Inflammatory macrophage treated with lipopolysaccharide for 4 hours (primary cell): ENCODE measurements at places on chromosomes 3 and 15.

GRCh38 chr3:190645932-190646460 lies 132.1 kb downstream of the IL1RAP start:
- no peak for DNase-seq

- no peak for DNase-seq
These were observed 116.5 kb downstream of the NEK10 start for GRCh38 chr3:27252646-27253045.

- DNase-seq, result peak; percentile 6
These were observed 50.8 kb upstream of the PLAAT1 start for GRCh38 chr3:193190146-193190786.

DNA sequence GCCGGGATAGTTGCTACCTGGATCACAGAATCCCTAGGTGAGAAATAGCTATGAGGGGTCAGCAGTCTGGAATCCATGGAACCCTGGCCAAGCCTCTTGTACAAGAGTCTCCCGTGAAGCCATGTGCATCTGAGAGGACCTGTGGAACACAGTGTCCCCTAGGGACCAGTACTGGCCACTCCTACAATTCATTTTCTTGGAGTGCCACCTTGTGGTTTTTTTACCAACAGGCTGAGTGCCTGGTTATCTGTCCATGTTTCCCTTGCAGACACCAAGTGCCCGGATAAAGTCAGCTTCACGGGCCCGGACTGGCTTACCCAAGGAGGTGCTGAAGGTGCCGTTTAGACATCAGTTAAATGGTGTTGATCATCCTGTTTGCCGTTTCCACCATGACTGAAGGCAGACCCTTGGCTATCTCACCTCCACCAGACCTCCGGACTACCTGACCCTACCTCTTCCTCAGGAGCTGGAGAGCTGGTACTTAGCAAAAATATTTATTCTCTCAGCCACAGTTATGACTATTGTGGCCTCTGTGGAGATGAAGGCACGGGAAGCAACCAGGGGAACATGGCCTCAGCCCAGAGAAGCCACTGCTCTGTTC lies 93.9 kb downstream of the RBPMS2 start:
- peak; percentile 37 for DNase-seq

- peak; percentile 87 for DNase-seq
These were observed 7.7 kb downstream of the DUOXA2 start for GRCh38 chr15:45121706-45122417.

GRCh38 chr15:52120488-52120887 lies 7.9 kb upstream of the BCL2L10 start:
- DNase-seq, result no peak

DNA sequence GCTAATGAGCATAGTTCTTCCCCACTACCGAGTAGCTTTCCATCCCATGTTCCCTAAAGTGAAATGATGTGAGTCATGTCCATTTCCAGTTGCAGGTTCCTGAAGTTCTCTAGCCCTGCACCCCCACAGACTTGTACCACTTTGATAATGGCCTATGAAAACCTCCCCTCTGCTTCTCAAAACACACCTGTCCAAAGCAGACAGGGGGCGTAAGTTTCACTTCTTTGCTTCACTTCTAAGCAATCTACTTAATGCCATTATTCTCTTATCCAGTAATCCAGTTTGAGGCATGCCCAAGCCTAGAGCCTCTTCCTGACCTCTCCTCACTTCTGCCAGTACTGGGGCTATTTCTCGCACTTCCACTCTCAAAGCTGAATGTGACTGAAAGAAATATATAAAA lies 305.1 kb downstream of the IGSF11 start:
- DNase-seq, result no peak

DNA sequence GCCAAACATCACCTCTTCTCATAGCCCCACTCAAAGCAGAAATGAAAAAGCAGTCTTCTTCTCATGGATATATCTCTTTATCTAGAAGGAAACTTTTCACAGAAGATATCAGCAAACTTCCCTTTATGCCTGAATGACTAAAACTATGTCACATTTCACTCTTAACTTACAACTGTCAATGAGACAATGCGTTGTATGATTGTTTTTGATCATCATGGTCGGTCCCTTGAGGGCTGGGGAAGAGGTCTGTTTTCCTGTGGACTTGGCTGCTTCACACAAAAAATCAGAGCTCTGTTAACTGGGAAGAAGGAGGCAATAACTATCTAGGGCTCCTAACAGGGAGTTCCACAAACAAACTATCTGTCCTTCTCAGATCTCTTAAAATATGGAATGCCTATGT lies 5.1 kb downstream of the NLGN1 start:
- DNase-seq, result no peak

GRCh38 chr3:197443506-197443905 lies 112.3 kb downstream of the BDH1 start:
- DNase-seq, result no peak

DNA sequence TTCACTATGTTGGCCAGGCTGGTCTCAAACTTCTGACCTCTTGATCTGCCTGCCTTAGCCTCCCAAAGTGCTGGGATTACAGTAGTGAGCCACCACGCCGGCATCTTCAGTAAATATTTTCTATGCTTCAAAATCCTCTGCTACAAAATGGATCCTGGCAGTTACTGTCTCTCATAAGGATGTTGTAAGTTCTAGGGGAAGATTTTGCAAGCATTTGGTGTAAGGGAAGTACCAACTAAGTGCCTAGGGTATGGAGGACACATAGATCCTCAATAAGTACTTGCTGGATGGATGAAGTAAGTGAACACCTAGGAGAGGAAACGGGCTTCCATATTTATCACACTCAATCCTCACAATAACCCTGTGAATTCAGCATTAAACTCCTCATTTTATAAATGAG lies 6.6 kb downstream of the TM4SF4 start:
- peak; percentile 51 for DNase-seq

DNA sequence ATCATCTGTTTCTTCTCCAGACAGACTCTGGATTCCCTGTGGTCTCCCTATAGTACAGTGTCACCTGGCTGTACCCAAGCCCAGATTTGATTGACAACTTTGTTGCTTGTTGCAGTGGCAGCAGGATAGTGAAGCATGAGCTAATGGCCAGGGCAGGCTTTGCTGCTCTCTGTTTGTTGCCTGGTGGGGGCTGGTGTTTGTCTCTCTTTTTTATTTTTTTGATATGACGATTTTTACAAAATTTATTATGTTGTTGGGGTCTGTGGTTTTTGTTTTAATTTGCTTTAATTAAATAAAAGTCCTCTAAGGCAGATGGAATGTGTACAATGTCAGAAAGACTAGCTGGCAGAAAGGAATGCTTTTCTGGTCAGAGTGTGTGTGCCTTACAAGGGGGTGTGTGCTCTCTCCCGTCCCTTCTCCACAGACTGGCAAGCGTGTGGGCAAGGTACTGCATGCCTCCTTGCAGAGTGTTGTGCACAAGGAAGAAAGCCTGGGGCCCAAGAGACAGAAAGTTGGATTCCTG lies 15.2 kb upstream of the CLEC3B start:
- no peak for DNase-seq

DNA sequence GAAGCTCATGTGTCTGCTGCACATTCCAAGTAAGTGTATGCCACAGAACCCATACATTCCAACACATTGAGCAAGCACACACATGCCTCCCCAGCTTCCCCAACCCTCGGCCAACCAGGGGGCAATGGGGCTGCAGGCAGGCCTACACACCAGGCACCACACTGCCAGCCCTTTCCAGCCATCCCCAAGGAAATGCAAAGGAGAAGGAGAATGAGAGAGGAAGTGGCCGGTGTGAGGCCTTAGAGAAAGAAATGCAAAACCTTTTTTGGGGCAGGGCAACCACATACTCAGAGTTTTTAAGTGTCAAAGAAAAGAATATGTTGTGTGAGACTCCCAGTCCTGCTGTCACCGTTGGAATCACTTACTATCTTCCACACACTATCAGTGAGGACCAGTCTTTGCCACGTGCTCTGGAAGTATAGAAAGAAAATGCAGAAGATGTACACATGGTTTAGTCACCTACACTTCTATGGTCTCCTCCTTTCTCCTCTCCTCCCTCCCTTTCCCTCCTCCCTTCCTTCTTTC lies 11.1 kb downstream of the IGF2BP2 start:
- DNase-seq, result no peak

GRCh38 chr3:178272841-178273240 lies 263.4 kb upstream of the KCNMB2 start:
- no peak for DNase-seq

- DNase-seq, result no peak
These were observed 72.0 kb upstream of the ADAMTS9 start for GRCh38 chr3:64759811-64760210.

GRCh38 chr15:85849946-85850345 lies 55.2 kb upstream of the KLHL25 start:
- DNase-seq, result no peak

DNA sequence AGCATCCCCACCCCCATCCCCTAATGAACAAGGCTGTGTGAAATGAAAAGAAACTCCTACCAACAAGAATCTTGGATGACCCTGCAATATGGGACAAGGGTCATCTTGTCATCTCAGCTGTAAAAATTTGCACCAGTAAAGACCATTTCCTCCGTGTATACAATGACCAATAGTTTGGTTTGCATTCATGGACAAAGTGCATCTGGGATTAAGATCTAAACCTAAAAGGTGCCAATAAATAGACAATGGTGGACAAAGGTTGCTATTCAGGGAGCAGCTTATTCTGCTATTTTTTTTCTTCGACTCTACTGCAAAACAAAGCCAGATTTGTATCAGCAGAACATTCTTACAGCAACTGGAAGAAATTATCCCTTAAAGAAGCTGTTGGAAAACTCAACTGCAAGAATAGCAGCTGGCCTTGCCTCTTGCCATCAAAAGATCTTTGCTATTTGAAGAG lies 8.0 kb downstream of the MGLL start:
- no peak for DNase-seq

DNA sequence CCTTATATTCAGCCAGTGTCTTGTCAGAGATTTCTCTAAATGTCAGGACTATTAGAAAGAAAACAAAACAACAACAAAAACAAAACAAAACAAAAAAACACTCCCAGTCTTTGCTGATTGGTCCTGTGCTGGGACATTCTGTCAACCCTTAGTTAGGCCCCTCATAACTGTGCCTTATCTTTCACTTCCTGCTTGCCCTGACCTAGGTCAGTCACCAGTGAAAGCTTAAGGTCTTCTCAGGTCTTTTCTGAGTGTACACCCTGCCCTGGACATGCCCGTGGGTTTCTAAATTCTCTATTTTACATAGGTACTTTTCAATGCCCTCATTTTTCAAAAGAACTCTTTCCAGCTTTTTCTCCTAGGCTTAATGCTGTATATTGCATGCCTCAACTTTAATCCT lies 454.1 kb downstream of the GRM7 start:
- DNase-seq, result no peak

DNA sequence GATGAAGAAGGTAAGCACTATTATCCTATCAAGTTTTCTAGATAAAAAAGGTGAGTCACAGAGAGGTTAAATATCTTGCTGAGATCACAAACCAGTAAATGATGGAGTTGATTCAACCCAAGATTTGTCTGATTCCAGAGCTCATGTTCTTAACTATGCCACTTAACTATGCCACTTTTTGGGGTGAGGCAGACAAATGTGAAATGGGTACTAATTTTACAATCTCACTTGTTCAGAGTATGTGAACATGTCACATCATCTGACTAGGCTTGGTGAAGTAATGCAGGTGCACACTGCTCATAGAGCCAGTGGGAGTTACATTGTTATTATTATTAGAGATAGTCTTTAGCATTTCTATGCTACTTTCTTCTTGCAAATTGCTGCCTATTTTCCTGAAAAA lies 2.0 kb downstream of the DRD3 start:
- DNase-seq, result no peak

- DNase-seq, result no peak
These were observed 307.4 kb upstream of the DPPA4 start for GRCh38 chr3:109644746-109645145.

DNA sequence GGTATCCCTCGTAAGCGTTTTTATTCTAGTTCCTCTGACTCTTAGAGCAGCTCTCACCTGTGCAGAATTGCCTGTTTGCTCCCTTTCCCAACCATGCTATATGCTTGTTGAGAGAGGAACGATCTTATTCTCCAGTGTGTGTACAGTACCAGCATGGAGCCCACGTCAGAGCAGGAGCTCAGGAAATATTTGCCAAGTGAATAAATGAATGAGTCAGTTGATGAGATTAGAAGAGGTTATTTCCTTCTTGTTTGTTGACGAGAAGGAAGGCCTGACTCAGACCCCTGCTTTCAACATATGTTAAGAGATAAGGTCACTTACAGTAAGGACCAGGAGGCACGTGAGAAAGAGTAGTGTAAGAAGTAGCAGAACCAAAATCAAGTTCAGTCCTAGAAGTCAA lies 106.3 kb upstream of the ABHD17C start:
- DNase-seq, result no peak

GRCh38 chr3:185822221-185823000 lies 2.4 kb downstream of the IGF2BP2 start:
- peak; percentile 49 for DNase-seq

GRCh38 chr3:48881006-48881405 lies 17.7 kb downstream of the SLC25A20 start:
- no peak for DNase-seq

DNA sequence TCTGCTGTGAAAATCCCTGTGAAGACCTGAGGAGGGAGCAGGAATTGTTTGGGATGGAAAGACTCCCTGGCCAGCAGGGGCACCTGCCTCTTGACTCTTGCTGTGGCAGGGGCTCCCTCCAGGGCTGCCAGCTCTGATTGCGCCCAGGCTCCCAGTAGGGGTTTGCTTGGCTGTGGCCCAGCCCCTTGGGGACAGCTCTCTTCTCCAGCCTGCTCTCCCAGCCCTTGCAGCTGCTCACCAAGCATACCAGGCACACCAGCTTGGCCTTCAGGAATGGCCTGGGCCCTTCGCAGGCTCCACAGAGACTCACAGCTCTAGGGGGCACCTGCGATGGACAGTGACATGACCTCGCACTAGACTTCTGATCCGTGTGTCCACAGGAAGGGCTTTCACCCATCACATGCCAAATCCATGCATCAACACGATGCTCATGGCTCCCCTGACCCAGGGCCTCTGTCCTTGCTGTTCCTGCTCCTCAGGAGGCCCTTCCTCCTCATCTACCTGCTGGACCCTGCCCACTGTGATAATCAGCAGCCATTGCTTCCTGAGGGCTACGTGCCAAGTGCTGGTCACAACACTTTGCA lies 61.8 kb downstream of the SCN5A start:
- no peak for DNase-seq

- no peak for DNase-seq
These were observed 47.6 kb upstream of the SEC61A1 start for GRCh38 chr3:128004661-128005060.
